ENCODE measurements at places on chromosomes 2 and 18.

DNA sequence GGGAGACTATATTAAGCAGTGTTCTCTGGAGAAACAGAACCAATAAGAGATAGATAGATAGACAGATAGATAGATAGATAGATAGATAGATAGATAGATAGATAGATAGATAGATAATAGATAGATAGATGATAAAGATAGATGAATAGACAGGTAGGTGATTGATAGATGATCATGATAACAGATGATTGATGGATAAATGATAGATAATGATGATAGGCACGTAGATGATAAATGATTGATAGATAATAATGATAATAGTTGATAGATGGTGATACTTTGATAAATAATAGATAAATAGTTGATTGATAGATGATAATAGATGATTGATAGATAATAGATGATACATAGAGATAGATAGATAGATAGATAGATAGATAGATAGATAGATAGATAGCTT lies 48.5 kb downstream of the BOD1L2 start:
- DNase-seq, result no peak

DNA sequence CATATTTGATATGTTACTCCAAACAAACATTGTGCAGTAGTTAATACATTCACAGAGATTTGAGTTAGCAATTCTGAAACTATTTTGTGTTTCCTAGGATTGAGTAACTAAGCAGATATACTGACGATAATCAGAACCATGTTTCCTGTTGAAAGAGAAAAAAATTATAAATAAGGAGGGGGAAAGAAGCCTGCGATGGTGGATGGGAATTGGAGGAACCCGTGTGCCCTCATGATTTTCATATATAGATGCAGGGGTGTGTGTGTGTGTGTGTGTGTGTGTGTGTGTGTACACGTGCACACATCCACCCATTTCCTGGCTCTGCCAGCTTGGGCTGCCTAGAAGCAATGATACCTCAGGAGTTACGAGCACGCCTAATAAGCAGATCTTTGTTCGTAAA lies 56.9 kb downstream of the LPIN2 start:
- no peak for DNase-seq

DNA sequence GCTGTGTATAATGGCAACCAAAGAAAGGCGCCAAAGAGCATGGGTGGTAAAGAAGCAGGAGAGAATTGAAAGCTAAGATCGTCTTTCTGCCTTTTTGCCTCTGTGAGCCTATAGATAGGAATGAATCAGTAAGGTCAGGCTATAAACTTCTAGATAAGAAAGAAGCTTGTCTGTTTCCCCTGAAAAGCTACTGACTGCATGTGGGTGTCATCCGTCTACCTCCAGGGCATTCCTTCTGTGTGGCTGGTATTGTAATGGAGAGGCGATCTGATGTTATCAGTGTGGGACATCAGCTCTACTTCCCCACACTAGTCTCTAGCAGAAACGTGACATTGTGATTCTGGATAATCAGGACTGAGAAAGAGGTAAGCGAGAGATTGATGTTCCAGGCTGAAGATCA lies 63.4 kb upstream of the PLA2R1 start:
- DNase-seq, result no peak

- no peak for DNase-seq
Observed at GRCh38 chr2:223055836-223056235, 3.8 kb downstream of the KCNE4 start.

- no peak for DNase-seq
Observed at GRCh38 chr2:137444970-137445369, 519.3 kb upstream of the HNMT start.

DNA sequence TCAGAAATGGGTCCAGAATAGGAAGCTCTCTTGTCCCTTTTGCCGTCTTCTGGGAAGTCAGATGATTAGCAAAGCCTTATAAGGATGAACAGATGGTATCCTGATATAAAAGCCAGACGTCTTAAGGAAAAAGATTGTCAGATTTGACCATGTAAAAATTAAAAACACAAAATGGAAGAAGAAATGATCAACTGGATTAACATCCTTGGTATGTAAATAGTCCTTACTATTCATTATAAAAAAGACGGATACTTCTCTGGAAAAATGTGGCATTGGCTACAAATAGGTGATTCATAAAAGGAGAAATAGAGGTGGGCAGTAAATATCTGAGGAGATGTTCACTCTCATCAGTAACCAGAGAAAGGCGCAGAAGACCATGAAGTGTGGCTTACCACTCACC lies 33.7 kb upstream of the SCLY start:
- no peak for DNase-seq

DNA sequence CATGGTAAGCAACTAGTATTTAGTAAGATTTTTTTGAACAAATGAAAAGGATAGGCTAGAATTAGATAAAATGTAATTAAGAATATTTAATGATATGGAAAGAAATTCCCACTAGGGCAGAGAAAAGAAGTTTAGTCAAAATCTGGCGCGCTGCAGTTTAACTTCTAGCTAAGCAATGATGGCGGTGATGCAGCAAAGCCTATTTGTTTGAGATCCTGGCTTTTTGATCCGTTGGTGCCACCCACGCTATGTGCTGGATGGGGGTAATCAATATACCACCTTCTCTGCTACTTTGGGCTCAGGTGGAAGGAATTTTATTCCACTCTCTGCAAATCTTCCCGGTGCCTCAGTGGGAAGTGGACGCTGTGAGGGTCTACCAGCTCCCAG lies 421 bp upstream of the FAM171B start:
- DNase-seq, result no peak

GRCh38 chr2:6627316-6627715 lies 238.4 kb downstream of the CMPK2 start:
- DNase-seq, result no peak

GRCh38 chr2:168348076-168348475 lies 100.7 kb upstream of the STK39 start:
- no peak for DNase-seq

GRCh38 chr2:145136702-145137101 lies 616.8 kb upstream of the ZEB2 start:
- no peak for DNase-seq

DNA sequence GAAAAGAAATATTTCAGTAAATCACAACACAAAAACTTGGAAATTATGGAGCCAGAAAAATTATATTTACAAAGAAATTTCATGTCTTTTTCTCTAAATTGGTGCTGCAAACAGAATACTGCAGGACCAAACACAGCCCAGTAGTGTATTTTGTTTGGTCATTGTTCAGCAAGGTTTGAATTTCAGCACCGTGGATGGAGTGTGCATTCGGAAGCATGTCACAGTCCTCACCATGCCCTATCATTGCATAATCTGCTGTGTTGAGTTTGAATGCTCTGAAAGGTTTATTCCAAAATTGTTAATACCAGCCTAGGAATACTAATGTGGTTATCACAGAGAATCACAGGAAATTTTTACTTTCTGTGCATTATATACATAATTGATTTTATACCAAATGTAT lies 296.7 kb downstream of the METTL4 start:
- no peak for DNase-seq

GRCh38 chr2:235647877-235648276 lies 154.0 kb downstream of the AGAP1 start:
- DNase-seq, result no peak

- DNase-seq, result no peak
Observed at GRCh38 chr2:16252891-16253290, 312.5 kb downstream of the MYCN start.

GRCh38 chr2:207629553-207629952 lies 4.4 kb upstream of the METTL21A start:
- no peak for DNase-seq

- DNase-seq, result no peak
Observed at GRCh38 chr2:85318222-85319074, 9.3 kb downstream of the TGOLN2 start.

DNA sequence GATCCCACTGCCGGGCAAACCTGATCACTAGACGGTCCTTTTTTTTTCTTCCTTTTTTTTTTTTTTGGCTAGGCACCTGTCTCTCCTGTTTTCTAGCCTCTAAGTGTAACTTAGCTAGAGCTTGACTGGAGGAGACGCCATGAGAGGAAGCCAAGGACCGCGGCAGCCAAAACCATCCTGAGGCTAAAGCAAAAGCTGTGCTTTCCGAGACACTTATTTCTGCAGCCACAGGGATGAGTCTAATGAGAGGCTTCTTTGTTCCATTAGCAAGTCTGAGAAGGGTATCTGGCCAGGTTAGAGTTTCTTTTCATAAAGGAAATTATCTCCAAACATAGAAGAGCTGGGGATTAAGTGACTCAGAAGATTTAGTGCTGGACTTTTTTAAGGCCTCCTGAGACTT lies 7.3 kb upstream of the CXCR4 start:
- no peak for DNase-seq
